ENCODE measurements at places on chromosomes 6 and 20.

DNA sequence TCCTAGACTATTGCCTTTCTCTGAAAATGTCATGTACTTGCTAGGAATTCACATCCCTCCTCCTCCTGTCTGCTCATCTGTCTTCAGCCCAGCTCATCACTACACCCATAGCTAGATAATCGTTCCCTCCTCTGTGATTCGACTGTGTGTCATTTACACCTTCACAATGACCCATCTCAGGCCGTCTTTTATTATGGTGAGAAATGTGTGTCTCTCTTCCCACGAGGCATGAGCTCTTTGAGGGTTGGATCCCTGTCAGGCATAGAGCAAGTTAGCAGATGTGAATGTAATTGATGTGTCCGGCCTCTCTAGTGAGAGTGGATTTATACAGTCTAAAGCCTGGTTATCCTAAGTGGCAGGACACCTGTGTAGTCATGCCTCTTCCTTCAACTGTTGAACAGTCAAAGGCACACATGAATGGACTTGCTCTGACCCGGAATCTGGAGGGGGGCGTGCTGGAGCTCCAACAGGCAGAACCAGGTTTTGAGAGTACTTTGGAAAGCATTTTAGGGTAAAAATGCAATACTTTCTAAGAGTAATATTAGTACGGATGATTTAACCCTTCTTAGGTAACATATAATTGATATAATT lies 182.1 kb downstream of the UTRN start:
- no peak for DNase-seq

DNA sequence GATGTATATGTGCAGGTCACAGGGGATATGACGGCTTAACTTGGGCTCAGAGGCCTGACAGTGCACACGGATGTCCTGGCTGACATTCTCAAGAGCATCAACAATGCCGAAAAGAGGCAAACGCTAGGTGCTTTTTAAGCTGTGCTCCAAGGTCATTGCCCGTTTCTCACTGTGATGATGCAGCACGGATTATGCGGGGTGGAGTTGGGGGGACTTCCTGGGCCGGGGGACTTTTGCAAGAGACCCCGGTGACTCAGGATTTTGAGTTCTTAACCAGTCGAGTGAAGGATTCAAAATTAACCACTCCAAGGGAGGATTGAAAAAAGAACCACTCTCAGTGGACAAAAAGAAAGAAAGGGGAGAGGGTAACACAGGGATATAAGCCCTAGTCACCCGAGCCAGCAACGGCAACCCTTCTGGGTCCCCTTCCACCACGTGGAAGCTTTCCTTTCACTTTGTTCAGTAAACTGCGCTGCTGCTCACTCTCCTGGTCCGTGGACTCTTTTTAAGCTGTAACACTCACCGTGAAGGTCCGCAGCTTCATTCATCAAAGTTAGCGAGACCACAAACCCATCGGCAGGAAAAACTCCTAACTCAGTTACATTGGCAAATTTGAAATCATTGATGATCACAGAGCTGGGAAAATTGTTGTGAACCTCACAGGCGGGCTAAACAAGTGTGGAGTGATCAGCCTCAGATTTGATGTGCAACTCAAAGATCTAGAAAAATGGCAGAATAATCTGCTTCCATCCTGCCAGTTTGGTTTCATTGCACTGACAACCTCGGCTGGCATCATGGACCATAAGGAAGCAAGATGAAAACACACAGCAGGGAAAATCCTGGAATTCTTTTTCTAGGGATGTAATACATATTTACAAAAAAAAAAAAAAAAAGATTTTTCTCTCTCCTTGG lies 199.3 kb downstream of the ARID1B start:
- no peak for DNase-seq

GRCh38 chr6:140440223-140440835 lies 1065.9 kb upstream of the CITED2 start:
- DNase-seq: no peak

GRCh38 chr6:2434116-2434515 lies 188.7 kb upstream of the GMDS start:
- DNase-seq: no peak

DNA sequence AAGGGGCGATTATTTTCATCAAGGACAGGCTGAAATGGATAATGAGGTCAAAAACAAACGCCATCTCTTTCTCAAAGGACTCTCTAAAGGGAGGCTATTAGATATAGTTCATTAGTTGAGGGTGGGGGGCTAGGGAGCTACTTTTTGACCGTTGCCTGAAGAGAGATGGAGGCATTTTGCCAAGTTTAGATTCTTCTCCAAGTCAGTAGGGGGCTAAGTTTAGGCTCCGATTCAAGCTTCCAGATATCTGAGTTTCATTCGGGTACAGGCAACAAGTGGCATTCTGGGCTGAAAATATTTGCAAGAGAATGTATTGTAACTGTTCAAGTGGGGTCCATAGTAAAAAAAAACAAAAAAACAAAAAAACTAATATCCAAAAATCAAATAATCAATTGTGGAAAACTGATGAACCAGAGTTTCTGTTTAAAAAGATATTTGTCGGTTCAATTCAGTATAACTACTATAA lies 43.4 kb upstream of the PIM1 start:
- no peak for DNase-seq

GRCh38 chr20:18628330-18628920 lies 40.6 kb downstream of the DTD1 start:
- DNase-seq: no peak

GRCh38 chr6:118876198-118876597 lies 17.8 kb upstream of the ASF1A start:
- DNase-seq: no peak

- DNase-seq: no peak
Observed at GRCh38 chr6:14633479-14633878, 515.9 kb downstream of the CD83 start.

- no peak for DNase-seq
Observed at GRCh38 chr6:35543459-35544193, 30.9 kb upstream of the TULP1 start.

DNA sequence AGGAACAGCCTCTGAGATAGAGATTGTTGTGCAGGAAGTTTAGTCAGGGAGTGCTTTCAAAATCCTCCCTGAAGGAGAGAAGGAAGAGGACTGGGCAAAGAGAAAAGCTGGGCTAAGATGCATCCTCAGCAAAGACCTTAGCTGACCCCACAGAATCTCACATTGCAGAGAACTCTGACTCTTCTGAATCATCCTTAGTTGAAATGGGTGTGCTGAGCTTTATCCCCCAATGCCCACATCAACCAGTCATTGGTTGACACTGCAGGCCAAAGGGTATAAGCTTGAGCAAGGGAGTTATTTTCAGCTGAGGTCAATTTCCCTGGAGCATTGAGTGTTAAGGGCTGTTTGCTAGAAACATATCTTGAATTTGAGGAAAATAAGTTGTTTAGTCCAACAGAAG lies 732.2 kb downstream of the CBLN4 start:
- DNase-seq: no peak

- DNase-seq: no peak
Observed at GRCh38 chr6:52053038-52053695, 34.2 kb downstream of the PKHD1 start.

DNA sequence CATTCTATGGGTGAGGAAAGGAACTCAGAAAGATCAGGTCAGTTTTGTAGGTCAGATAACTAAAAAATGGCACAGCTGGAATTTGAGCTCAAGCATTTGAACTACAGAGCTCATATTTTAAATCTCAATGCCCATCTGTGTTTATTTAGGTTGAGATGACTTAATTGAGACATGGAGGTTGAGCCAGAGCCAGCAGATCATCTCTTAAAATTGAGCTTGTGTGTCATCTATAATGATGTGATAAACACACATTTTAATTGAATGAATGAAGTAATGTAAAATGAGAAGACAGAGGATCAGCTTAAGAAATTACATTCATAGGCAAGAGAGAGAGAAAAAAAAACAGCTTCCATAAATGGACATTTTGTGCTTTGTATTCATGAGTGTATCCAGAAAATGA lies 3.7 kb downstream of the MANEA start:
- no peak for DNase-seq

DNA sequence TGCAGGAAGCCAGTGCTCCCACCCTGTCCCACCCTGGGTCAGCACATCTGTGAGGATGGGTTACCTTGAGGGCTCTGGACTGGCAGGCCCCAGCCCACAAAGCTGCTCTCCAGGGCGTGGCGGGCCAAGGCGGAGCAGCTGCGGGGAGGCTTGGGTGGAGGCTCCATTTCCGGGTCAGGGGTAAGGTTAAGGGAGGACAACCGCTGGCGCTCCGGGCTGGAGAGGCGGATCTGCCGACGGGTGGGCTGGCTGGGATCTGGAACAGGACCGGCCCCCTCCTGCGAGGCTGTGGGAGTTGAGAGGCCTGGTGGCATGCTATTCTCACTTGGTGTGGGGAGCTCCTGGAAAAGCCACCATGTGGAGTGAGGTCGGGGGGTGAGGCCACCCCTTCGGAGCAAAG lies 5.5 kb downstream of the SMPD2 start:
- no peak for DNase-seq

- no peak for DNase-seq
Observed at GRCh38 chr20:53937339-53937741, 133.1 kb downstream of the BCAS1 start.

DNA sequence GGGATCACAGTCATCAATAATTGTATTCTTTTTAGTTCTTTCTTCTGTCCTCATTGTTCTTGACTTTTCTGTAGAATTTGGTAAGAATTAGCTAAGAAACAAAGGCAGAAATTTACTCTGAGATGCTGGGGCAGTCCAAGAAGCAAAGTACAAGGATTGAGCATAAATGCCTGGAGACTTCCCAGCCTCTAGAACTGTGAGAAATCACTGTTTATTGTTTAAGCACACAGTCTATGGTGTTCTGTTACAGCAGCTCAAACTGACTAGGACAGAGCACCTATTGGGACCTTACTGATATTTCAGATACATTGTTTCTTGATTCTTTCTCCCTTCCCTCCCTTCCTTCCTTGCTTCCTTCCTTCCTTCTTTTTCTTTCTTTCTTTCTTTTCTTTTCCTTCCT lies 192.7 kb upstream of the SLC35B3 start:
- no peak for DNase-seq

DNA sequence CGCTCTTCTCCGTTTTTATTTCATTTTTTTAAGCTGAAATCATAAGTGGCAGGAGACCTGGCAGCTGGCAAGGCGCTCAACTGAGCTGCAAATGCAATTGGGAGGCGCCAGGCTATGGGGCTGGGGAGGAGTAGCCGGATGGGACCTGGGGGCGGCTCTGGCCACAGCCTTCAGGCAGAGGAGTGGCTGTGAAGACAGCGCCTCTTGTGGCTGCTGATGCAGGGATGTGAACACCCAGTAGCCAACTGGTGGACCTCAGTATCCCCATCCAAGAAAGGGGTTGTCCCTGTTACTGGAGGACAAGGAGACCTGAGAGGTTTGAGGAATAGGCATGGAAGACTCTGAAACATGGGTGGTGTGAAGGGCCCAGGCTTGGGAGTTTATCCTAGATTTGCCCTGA lies 12.6 kb downstream of the KCNK17 start:
- DNase-seq: no peak

GRCh38 chr6:111846066-111846465 lies 27.2 kb downstream of the FYN start:
- DNase-seq: no peak

GRCh38 chr20:63567136-63567385 lies 7.0 kb downstream of the HELZ2 start:
- no peak for DNase-seq

GRCh38 chr20:59176812-59177211 lies 13.2 kb downstream of the ZNF831 start:
- DNase-seq: no peak

DNA sequence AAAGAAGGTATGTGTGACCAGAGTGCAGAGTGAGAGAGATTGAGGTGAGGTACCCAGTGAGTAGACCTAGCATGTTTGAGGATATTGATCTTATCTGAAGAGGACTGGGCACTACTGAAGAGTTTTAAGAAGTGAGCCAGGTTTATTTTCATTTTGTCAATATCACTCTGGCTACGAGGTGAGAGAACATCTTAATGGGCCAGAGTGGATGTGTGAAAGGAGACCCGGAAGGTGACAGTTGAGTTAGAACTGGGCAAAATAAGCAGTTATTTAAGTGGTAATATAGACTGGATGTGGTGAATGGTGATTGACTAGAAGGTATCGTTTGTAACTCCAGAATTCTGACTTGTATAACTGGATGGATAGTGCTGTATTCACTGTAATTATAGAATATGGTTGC lies 134.1 kb downstream of the QKI start:
- no peak for DNase-seq

DNA sequence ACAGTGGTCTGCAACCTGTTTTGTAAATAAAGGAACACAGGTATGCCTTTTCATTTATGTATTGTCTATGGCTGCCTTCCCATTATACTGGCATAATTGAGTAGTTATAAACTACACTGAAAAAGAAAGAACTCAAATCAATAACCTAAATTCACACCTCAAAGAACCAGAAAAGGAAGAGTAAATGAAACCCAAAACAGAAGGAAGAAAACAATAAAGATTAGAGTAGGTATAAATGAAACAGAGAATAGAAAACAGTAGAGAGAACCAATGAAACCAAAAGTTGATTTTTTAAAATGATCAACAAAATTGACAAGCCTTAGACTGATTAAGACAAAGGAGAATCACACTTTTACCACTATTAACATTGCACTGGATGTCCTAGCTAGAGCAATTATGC lies 34.7 kb downstream of the FAM184A start:
- no peak for DNase-seq

DNA sequence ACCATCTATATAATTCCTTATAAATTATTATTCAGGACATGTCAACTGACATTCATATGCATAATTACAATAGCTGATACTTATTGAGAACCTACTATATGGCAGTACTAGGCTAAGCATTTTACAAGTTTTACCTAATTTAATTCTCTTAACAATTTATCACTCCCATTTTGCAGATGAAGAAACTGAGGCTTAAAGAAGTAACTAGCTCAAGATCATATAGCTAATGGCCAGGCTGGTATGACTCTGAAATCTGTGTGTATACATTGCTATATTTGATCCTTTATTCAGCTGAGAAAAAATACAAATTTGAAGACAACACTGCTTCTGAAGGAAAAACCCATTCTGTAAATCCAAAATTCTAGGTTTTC lies 85.0 kb downstream of the CRYBG1 start:
- no peak for DNase-seq

- no peak for DNase-seq
Observed at GRCh38 chr6:88650029-88650619, 313.3 kb downstream of the RNGTT start.

GRCh38 chr6:22113026-22113766 lies 183.6 kb downstream of the PRL start:
- DNase-seq: no peak

- DNase-seq: no peak
Observed at GRCh38 chr20:36333841-36334240, 27.7 kb downstream of the DLGAP4 start.
